Activated CD4-positive, alpha-beta T cell treated with anti-CD3 and anti-CD28 coated beads, Interleukin-2, amount 10 ng/mL, durations not matched to agents 24 days and 14 days (primary cell): ENCODE measurements at places on chromosomes 1 and 21. TPM values are rescaled to one million over a fixed set of nuclear protein-coding genes. Genes with fewer than 3 reads are reported as not detected.

- peaks cover 7% of the 10 kb centered on the region for H3K36me3 ChIP-seq
- peak overlapping the region; percentile 72 for H3K27ac ChIP-seq
Observed at GRCh38 chr1:3746389-3746829, 5.8 kb upstream of the CCDC27 start.

DNA sequence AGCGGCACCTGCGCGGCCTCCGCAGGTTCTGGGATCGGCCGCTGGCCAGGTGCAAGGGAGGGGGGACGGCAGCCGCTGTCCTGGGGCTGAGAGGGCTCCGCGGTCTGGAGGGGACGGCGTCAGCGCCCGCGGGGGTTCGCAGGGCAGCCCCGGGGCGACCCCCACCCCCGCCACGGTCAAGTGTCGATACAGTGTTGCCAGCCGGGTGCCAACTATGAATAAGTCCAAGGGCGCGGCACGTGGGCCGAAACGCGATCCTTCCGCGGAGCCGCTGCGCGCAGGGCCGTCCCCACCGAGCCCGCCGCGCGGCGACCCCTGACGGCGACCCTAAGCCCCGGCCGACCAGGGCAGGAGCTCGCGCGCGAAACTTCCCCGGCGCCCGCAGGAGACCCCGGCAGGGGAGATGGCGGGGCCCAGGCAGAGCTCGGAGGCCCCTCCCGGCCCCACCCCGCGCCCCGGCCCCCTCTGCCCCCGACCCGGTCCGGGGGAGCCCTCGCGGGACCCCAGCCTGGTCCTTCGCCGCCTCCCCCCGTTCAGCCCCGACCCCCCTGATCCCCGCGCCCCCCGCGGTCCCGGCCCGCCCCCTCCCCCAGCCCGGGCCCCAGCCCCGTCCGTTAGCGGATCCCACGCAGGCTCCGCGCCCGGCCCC lies 586 bp upstream of the AGPAT3 start:
- H3K4me3 ChIP-seq: peak overlapping the region; percentile 63
- no peaks in the 10 kb centered on the region for H3K27me3 ChIP-seq
- peaks cover 29% of the 10 kb centered on the region for H3K36me3 ChIP-seq
- DNase-seq: peak; percentile 81
- H3K27ac ChIP-seq: peak overlapping the region; percentile 48
- peaks cover 33% of the 10 kb centered on the region for H3K4me1 ChIP-seq

- H3K4me3 ChIP-seq: no peak overlapping the region
- H3K36me3 ChIP-seq: no peaks in the 10 kb centered on the region
- no peak for DNase-seq
- no peak overlapping the region for H3K27ac ChIP-seq
Observed at GRCh38 chr1:71533950-71534349, 453.1 kb upstream of the ZRANB2 start.

The TGFB2 gene
- total RNA-seq: not detected in 2 replicates

The A3GALT2 gene
- not detected in 2 replicates for total RNA-seq

The DSCAM gene
- not detected in 2 replicates for total RNA-seq

DNA sequence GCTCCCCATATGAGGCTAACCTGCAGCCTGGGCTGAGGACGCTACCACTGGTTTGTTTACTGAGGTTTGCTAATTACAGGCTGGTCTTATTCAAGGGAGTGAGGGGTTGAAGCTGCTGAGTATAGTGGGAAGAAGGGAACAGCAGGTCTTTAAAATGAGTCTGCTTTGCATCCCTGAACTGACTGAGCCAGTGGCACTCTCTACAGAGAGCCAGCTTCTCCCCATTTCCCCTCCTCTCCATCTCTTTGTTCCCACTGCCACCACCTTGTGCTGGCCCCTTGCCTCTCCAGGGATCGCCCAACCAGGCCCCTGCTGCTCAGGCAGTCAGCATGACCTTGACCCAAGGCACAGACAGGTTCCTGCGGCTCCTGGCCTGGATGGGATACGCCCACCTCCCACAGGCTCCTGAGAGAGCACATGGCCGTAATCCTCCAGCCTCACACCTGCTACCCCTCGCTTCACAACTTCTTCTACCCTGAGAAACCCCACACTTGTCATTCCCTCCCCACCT lies 45.0 kb downstream of the IER5 start:
- no peak for DNase-seq
- no peaks in the 10 kb centered on the region for H3K27me3 ChIP-seq
- H3K27ac ChIP-seq: peak overlapping the region; percentile 50
- no peaks in the 10 kb centered on the region for H3K36me3 ChIP-seq

The PM20D1 gene
- total RNA-seq: 0.16 and 0.71 TPM in 2 replicates

The SPRR3 gene
- not detected in 2 replicates for total RNA-seq

The UMODL1 gene
- not detected in 2 replicates for total RNA-seq

DNA sequence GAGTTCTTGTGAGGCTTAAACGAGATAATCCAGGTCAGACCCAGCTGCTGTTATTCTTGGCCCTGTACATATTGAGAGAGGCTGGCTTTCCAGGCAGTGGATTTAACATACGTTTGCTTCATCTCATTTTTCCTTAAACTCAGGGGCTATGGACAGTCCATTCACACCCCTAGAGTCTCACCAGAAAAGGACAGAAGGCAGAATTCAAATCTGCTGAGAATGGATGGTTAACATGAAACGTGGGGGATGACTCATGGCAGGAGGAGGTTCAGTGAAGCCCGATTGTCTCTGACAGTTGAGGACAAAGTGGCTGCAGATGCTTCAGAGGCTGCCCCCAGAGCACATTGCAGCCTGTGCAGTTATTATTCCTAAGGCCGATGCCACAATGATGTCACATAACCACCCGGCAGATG lies 39.5 kb downstream of the TGFB2 start:
- no peaks in the 10 kb centered on the region for H3K36me3 ChIP-seq
- no peak overlapping the region for H3K4me3 ChIP-seq
- peaks cover 49% of the 10 kb centered on the region for H3K27me3 ChIP-seq
- no peak for DNase-seq
- no peaks in the 10 kb centered on the region for H3K4me1 ChIP-seq

- H3K27me3 ChIP-seq: no peaks in the 10 kb centered on the region
- no peaks in the 10 kb centered on the region for H3K36me3 ChIP-seq
- H3K4me3 ChIP-seq: no peak overlapping the region
- H3K27ac ChIP-seq: no peak overlapping the region
Observed at GRCh38 chr1:97668945-97669344, 251.9 kb downstream of the DPYD start.

The TSPEAR gene
- not detected in 2 replicates for total RNA-seq

DNA sequence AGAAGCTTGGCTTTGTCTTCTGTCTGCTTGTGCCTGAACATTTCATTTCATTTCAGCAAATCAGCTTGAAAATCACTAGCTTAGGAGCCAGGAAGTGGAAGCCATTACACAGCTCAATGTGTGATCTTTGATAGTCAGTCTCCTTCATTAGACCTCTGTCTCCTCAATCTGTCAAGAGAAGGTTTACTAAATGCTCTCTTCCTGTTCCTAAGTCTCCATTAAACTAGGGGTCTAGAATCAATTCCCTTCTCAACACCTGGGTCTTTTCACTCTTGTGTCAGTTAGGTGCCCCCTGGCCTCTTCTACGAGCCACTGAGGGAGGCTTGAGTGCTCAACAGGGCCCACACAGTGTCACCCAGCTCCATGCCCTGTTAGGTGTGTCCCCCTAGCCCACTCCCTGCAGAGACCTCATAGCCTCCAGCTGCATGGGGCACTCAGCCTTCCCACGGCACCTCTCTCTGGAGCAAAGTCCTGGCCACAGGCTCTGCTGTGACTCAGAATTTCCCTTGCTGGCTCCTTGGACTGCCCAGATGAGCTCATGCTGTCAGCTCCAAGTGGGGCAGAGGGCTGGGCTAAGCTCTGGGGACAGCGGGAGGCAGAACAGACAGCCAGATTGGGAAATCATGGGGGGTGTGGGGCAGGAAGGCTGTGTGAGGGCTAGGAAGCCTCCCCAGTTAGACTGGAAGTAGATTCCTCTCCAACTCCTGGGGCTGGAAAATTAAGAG lies 115.7 kb upstream of the IPO9 start:
- DNase-seq: no peak
- no peaks in the 10 kb centered on the region for H3K36me3 ChIP-seq
- no peaks in the 10 kb centered on the region for H3K27me3 ChIP-seq
- H3K4me1 ChIP-seq: no peaks in the 10 kb centered on the region
- no peak overlapping the region for H3K4me3 ChIP-seq

GRCh38 chr1:228988664-228989063 lies 253.4 kb downstream of the RHOU start:
- H3K4me3 ChIP-seq: no peak overlapping the region
- peaks cover 3% of the 10 kb centered on the region for H3K4me1 ChIP-seq
- no peaks in the 10 kb centered on the region for H3K36me3 ChIP-seq

The DRAXIN gene
- total RNA-seq: not detected in 2 replicates

The ERI3 gene
- 50.2 and 53.2 TPM in 2 replicates for total RNA-seq

The ADGRL4 gene
- not detected in 2 replicates for total RNA-seq

- no peaks in the 10 kb centered on the region for H3K27me3 ChIP-seq
- H3K27ac ChIP-seq: no peak overlapping the region
- H3K4me3 ChIP-seq: no peak overlapping the region
- H3K4me1 ChIP-seq: peaks cover 6% of the 10 kb centered on the region
- DNase-seq: no peak
- H3K36me3 ChIP-seq: no peaks in the 10 kb centered on the region
Observed at GRCh38 chr21:36917471-36918158, 48.9 kb downstream of the HLCS start.

The RAB3B gene
- 0.02 TPM in 2 replicates for total RNA-seq

The KPNA6 gene
- total RNA-seq: 79.4 and 87.6 TPM in 2 replicates

DNA sequence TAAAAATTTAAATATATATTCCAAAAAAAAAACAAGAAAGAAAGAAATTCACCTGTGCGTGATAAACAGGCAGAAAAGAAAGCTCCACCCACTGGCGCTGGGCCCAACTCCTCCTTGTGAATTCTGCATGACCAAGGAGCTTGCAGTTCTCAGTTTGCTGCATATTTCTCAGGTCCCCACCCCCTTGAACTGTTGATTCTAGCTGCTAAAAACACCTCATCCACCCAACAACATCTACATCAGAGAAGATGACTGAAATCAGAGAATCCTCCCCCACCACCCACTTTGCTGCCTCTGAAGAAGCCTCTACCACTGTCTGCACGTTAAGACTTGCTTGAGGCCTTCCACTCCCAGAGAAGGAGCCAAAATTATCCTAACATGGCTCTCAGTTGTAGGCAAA lies 104.8 kb downstream of the RGS2 start:
- no peaks in the 10 kb centered on the region for H3K36me3 ChIP-seq
- peaks cover 2% of the 10 kb centered on the region for H3K27me3 ChIP-seq
- no peak overlapping the region for H3K4me3 ChIP-seq
- H3K4me1 ChIP-seq: peaks cover 3% of the 10 kb centered on the region
- no peak overlapping the region for H3K27ac ChIP-seq

The ERVH48-1 gene
- 0.44 and 0.47 TPM in 2 replicates for total RNA-seq

DNA sequence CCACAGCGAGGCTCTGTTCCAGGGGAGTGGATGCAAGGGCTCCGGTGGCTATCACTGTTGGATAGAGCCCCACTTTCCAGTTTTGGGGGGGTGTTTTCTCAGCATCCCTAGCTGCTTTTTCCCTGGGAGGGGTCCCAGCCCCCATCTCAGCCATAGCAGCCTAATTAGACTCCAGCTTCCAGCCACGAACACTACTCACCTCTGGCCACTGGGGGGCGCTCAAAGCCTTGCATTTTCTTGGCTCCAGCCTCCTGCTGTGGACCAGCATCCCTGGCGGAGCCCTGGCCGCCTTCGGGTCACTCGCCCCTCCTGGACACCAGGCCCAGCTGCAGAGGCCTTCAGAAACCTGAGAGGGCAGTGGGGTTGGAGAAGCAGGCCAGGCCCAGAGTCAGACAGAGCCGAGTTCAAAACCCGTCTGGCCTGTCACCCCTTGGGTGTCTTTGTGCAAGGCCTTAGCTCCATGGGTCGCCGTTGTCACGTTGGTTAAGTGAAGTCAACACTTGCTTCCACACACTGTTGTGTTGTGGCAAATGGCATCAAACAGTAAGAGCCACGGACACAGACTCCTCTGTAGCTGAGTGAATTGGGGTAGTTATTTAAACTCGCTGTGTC lies 93.5 kb upstream of the ACTL8 start:
- H3K27me3 ChIP-seq: no peaks in the 10 kb centered on the region
- no peak overlapping the region for H3K27ac ChIP-seq
- no peaks in the 10 kb centered on the region for H3K36me3 ChIP-seq
- H3K4me1 ChIP-seq: no peaks in the 10 kb centered on the region
- no peak overlapping the region for H3K4me3 ChIP-seq

GRCh38 chr21:17784604-17785402 lies 34.4 kb downstream of the C21orf91 start:
- H3K27ac ChIP-seq: peak overlapping the region; percentile 83
- peaks cover 47% of the 10 kb centered on the region for H3K36me3 ChIP-seq
- no peaks in the 10 kb centered on the region for H3K27me3 ChIP-seq

The LEFTY1 gene
- total RNA-seq: not detected in 2 replicates

DNA sequence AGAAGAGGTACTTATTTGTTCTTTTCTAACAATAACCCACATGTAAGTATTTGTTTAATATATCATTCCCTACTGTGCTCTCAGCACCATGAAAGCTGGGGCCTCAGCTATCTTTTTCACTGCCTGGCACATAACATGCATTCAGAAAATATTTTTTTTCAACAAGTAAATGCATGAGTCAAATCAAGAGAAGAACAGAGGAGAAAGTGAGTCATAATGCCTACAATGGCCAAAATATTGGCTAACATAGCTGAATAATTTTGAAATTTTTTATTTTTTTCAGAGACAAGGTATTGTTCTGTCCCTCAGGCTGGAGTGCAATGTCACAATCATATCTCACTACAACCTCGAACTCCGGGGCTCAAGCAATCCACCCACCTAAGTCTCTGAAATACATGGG lies 252.2 kb upstream of the ADAMTS5 start:
- no peaks in the 10 kb centered on the region for H3K27me3 ChIP-seq
- DNase-seq: no peak
- H3K4me1 ChIP-seq: no peaks in the 10 kb centered on the region

DNA sequence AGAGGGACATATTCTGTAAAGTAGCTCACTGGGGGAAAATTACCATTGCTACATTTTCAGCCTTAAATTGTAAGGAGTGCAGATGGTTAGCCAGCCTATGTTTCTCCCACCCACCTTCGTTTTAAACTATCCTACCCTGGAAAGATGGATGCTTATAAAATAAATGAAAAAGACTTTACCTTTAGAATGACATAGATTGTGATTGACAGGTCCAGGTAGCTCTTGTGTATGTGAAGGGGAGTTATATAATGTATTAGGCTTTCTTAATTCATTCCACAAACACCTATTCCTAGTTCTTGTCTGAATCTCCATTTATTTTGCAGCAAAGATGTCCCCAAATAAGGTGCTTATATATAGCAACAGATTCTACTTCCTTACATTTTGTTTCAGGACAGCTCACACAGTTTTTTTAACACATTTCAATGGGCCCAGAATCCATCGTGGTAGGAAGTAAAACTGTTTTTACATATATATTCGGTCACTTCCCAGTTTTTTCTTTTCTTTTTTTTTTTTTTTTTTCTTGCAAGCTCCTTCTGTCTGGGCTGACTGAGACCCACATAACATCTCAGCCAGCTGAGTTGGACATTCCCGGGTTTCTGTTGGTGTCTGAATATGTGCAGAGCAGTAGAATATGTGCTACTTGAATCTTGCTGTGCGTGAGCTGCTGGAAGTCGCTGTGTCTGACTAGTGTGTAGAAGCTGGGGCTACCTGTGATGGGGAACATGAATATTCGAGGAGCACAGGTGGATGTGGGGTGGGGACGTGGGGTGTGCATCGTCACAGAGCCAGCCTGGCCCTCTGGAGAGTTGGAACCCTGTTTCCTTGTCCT lies 27.8 kb downstream of the UCK2 start:
- no peak for DNase-seq
- peaks cover 59% of the 10 kb centered on the region for H3K4me1 ChIP-seq
- peaks cover 3% of the 10 kb centered on the region for H3K36me3 ChIP-seq
- no peak overlapping the region for H3K4me3 ChIP-seq
